ENCODE measurements at places on chromosomes 7 and 10.

GRCh38 chr10:132693676-132694075 lies 92.3 kb downstream of the NKX6-2 start:
- DNase-seq = no peak

DNA sequence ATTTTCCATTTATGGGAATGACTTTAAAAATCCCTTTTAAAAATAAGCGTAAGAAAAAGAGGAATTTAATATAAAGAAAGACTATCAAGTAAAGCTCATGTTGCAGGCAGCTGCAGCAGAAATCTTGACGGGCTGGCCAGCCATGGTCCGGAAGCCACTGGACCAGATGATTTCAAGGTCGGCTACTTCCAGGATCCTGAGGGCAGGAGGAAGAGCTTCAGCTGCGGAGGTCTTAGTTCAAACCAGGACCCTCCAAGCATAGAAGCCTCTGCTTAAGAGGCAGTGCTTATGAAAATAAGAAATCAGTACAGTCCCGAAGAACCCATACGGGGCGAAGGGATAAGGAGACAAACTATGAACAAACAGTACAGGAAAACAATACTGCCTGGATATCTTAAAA lies 220.2 kb upstream of the CELF2 start:
- no peak for DNase-seq

DNA sequence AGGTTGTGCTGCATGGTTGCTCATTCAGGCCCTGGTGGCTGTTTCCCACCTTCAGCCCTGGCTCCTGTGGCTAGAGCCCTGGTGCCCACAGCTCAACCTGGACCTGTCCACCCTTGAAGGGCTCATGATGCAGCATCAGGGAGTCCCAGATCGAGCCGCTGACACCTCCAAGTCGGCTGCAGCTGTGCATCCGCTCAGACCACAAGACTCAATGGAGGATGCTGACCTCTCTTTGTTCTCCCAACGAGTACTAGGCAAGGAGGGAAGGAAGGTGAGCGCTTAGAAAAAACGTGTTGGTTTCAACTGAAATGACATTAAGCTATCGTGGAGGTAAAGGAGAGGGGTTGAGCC lies 9.5 kb upstream of the C10orf95 start:
- no peak for DNase-seq

DNA sequence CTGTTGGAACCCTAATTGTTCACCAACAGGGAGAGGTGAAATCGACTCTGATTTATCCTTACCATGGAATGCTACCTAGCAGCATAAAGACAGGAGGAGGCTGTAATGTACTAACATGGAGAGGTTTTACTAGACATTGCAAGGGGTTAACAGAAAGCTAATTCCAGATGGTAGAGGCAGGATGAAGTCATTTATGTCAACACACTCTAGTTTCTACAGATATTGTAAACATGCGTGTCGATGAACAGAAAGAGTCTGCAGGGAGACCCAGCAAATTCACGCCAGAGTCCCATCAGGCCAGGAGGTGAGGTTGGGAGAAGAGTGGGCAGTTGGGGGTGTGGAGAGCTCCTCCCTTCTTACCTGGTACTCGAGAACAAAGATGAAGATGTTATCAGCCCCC lies 7.0 kb downstream of the NPC1L1 start:
- DNase-seq = no peak

DNA sequence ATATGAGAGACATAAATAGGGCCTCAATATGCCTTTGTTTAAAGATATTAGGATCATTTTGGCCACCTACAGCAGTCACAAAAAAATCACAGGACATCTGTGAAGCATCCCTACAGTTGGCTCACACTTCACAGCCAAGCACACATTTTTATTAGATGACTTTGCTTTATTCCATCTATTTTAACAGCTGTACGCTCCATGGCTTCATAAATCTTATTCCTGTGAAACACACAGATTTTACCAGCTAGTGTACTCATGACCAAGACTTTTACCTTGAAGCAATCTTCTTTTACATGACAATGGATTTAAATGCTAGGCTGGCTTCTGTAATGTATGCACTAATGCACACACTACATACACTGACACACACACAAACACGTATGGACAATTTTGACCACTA lies 254.8 kb upstream of the PITRM1 start:
- no peak for DNase-seq

GRCh38 chr10:97228130-97228774 lies 42.5 kb upstream of the SLIT1 start:
- DNase-seq = no peak

DNA sequence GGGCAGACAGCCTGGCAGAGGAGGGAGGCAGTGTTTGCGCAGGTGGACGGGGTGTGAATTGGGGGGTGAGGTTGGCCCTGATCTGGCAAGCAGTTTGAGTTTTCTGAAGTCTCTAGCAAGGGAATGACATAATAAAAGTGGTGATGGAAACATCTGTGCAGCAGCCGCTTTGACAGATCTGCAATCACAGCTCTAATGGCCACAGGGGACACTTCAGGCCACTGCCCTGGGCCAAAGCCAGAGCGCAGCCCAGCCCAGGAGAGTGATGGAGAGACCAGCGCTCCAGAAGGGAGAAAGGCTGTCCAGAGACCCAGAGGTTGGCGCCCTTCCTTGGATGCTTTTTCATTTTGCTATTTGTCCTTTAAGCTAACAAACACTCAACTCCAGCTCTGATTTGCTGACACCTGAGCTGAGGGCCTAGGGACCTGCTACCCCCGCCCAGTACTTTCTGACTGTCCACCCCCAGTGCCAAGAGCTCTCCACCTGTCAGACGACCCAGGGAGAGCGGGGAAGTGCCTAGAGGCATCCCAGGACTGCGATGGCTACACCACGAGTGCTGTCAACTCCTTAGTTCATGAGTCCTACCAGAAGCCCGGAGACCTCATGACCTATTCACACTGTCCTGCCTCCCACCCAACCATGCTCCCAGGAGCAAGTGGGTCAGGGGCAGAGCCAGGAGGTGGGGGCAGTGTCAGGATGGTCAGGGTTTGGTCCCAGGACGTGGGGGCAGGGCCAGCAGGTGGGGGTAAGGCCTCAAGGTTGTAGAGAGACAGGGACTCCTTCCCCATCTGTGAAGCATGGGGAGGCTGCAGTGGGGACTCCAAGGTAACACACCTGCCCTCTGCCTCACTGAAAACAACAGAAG lies 112.6 kb downstream of the PRKAG2 start:
- no peak for DNase-seq

DNA sequence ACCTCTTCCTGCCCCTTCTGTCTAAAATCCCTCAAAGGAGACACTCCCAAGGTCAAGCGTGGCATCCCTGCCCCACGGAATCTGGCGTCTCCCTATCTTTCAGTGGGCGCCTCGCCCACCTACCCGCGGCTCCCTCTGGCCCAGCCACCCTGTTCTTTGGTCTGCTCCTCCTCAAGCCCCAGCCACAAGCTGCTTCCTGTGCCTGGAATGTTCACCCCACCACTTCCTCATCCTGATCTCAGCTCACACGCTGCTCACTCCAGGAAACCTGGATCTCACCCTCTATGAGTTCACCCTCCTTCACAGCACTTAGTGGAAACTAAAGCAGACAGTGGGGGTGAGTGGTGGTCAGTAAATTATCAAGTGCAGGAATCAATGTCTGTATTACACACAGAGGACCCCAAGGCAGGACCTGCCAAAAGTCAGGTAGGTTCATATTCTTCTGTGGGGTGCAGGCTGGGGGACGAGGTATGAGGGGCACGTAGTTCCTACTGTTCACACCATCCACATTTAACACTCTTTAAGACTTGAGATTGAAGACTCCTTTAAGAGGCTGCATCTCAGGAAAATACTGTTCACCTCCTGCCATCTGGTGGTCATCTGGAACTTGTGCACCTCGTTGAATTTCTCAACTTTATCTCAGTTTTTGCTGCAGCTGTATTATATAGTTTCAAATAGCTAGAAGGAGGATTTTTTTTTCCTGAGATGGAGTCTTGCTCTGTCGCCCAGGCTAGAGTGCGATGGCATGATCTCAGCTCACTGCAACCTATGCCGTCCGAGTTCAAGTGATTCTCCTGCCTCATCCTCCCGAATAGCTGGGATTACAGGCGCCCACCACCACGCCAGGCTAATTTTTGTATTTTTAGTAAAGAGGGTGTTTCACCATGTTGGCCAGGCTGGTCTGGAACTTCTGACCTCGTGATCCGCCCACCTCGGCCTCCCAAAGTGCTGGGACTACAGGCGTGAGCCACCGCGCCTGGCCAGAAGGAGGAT lies 166.6 kb downstream of the ARHGAP21 start:
- no peak for DNase-seq

GRCh38 chr10:77355844-77356243 lies 281.8 kb downstream of the KCNMA1 start:
- DNase-seq = no peak

DNA sequence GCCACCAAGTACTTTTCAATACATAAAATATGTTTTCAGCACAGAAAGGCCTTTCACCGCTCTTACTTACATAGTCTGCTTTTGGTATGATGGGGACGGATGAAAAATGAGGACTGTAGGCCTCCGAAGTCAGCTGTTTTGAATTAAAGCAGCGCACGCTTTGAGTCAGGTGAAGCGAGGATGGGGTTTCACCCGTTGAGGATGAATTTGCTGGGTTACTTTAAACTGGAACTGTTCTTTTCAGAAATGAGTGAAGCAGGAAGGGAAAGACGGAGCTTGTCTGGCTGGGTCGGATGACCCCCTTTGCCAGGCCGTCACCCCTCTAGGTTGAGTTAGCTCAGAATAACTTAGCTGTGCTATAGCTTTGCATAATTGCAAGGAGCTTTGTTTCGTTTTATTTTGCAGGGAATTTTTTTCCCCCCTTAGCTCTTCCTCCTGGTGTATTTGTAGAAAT lies 40.0 kb downstream of the CUX1 start:
- no peak for DNase-seq

DNA sequence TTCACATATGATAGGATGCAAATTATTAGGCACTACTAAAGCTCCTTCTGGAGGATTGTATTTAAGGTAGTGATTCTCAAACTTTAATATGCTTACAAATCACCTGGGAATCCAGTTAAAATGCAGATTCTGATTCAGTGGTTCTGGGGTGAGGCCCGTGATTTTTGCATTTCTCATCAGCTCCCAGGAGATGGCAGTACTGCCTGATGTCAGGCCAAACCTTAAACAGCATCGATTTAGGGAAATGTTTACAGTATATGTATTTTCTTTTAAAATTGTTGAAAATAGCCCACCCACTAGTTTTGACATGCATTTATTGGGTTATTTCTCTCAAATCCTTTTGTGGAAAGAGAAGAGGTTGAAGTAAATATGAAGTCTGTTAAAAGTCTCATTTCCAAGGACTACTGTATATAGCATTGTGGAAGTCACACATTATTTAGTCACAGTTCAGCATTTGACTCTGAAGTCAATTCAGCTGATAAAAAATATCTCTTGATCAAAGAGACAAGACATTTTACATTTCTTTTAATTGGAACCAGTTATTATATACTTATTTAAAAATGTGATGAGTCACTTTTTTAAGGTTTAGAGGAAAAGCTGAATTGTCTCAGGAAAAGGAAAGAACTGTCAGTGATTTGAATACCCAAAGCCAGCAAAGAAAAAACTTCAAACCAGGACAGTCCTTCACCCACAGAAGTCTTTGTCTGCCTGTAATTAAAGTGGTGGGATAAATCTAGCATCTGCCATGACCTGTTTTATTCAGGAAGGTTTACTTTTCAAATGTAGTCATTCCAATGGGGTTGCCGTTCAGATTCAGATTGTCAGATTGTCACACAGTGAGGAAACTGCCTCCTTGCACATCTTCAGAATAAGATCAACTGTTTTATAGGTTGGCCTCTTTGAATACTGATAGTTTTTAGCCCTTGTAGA lies 21.1 kb upstream of the HBP1 start:
- no peak for DNase-seq

DNA sequence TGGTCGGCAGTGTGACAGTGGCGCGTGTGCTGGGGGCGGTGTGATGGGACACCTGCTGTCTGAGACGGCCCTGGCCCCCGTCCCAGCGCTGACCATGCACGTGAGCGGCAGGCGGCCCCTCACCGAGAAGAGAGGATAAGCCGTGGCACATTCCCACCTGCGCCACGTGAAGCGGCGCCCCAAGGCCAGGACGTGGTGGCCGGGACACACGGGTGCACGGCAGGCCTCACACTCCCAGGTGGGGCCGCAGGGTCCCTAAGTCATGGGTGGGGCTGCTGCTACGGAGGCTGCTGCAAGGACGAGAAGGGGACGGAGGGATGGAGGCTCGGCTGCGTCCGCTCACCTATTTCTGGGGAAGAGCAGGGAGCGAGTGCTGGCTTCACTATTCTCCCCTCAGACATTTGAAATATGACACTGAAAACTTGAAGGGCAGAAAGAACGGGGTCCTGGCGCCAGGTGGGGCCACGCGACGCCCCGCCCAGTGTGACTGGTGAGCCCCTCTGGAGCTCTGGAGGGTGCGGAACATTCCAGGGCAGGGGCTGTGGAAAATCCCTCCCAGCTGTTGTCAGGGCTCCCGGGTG lies 7.5 kb downstream of the CYP2W1 start:
- no peak for DNase-seq

DNA sequence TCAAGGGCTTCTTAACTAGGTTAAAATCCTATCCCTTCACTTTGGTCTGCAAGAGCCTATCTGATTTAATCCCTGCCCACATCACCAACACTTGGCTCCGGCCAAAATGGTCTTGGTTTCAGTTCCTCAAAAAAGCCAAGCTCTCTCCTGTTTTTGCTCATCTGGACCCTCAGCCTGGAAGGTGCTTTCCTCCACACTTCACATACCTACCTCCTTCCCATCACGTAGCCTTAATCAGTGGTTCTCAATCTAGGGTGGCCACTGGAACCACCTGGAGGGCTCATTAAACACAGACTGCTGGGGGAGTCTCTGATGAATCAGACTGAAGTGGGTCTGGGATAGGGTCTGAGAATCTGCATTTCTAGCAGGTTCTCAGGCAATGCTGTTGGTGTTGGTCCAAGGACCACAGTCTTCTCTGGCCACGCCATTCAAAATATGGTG lies 227.0 kb upstream of the AOAH start:
- DNase-seq = no peak

- no peak for DNase-seq
These were observed 144.9 kb downstream of the PAXIP1 start for GRCh38 chr7:154857728-154858681.

GRCh38 chr7:25812086-25812850 lies 339.7 kb upstream of the NFE2L3 start:
- no peak for DNase-seq

DNA sequence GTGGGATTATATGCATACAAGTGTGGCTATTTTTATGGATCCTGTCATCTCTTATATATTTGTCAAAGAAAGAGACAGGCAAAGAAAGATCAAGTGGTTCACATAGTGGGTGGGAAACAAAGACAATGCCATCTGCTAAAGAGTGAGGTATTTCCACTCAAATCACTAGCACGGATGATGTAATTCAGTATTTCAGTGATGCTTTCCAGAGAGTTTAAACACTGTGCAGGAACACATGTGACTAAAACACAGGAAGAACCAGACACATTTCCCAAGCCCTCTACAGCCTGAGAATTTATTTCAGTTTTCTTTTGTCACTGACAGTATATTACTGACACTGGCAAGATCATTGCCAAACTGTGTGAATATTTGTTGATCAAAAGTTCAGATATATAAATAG lies 885.7 kb upstream of the CELF2 start:
- no peak for DNase-seq

Data from stimulated activated naive CD4-positive, alpha-beta T cell treated with Interleukin-2 at 50 U/mL for 16 hours (primary cell).